ENCODE measurements at places on chromosomes 12 and 14.
A peak's percentile ranks its signal among the peaks of the same experiment; 100 is the strongest.

DNA sequence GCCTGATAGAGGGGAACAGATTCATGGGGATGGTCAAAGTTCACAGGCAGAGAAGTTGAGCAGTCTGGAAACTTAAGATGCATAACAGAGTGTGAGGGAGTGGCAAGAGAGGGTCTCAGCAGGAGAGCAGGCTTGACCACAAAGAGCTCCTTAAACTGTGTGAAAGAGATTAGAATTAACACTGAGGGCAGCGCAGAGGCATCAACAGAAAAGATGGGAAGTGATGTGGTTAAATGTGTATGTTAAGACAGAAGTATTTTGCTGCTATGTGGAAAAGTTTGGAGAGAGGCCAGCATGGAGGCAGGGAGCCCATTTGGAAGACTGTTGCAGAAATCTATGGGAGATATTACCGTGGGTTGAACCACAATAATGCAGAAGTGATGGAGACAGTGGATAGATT lies 122.7 kb upstream of the LMNTD1 start:
- no peak for DNase-seq

DNA sequence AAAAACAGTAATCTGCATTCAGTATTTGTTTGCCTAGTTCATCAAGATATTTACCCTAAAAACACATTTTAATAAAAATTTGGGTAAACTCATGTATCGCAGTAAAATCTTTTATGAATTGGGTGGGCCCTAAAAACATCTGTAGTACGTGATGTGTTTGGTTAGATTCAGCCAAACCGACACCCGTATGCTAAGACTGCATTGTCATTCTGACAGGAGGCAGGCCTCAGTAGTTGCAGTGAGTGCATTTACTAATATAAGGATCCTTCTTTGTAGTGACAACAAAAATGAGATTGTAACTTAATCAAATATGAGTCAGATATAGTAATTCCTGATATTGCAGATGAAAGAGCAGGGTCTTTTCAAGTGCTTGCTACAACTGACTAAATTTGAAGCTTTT lies 191.8 kb downstream of the SLC16A7 start:
- no peak for DNase-seq

- no peak for DNase-seq
Measured at GRCh38 chr12:48061938-48062719, 43.8 kb downstream of the SENP1 start.

DNA sequence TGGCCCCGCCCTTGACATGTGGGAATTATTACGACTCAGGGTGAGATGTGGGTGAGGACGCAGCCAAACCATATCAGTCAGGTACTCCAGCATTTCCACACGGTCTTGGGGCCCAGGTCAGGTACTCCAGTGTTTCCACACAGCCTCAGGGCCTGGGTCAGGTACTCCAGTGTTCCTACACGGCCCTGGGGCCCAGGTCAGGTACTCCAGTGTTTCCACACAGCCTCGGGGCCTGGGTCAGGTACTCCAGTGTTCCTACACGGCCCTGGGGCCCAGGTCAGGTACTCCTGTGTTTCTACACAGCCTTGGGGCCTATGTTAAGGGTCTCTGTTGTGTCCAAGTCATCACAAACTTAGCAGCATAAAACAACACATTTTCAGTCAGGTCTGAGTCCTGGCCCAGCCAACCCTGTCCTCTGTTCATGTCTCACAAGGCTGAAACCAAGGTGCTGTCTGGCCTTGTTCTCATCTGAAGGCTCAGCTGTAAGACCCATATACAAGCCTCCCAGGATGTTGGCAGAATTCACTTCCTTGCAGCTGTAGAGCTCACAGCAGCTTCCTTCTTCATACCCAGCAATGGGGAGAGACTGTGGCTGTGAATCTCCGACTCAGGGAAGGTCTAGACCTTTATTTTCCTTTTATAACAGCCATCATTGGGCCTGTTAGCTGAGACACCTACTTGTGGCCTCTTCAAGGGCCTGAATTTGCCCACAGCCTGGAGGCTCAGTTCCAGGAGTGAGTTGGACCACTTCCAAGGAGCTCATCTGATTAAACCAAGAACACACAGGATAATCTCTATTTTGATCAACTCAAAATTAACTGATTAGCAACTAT lies 107.6 kb upstream of the SFSWAP start:
- DNase-seq: no peak

DNA sequence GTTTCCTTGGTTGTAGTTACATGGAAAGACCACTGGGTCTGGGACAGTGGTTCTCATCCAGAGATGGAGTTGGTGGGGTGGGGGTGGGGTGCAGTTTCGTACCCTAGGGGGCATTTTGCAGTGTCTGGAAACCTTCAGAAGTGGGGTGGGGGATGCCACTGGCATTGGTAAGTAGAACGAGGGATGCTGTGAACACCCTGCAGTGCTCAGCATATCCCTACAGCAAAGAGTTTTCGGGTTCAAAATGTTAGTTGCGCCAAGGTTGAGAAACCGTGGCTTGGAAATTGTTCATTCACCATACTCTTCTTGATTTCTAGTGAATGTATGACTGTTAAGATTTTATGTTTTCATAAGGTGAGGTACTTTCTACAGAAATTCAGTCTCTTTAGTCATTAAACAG lies 28.7 kb downstream of the TRAF3 start:
- DNase-seq: no peak

- DNase-seq: no peak
Measured at GRCh38 chr14:50816395-50817047, 14.4 kb downstream of the NIN start.

GRCh38 chr12:63826006-63826585 lies 18.4 kb upstream of the SRGAP1 start:
- no peak for DNase-seq

DNA sequence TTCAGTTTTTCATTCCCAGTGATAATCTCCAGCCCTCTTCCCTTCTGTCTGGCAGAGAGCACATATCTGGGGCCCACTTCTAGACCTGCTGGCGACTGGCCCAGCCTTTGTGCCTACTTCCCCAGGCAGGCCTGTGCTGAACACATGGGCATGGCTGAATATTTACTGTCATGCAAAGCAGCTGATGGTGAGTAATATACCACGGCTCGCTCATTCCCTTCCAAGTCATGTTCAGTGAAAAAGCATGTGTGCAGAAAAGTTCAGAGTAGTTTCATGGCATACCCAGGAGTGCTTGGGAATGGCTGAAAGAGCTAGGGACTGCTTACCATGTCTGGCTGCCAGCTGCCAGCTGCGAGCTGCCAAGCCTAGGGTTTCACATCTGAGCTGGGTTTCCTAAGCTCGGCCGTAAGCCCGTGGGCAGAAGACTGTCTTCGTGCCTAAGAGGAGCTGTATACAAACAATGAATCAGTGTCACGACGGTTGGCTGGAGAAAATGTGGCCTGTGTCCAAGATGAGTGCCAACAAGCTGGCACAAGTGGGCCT lies 179.9 kb upstream of the PELI2 start:
- DNase-seq: no peak

GRCh38 chr12:14213542-14213941 lies 151.9 kb upstream of the ATF7IP start:
- no peak for DNase-seq

DNA sequence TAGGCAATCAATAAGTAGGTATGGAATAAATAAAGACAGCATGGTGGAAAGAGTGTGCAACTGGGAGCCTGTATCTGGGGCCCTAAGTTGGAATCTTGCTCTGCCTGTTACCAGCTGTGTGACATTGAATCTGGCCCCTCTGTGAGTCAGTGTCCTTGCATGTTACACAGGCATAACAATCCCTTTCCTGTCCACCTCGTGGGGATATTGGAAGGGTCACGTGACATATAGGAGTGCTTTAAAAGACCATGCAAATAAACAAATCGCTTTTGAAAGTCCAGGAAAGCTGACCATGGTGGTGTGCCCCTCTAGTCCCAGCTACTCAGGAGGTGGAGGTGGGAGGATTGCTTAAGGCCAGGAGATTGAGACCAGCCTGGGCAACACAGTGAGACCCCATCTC lies 51.1 kb upstream of the VRK1 start:
- no peak for DNase-seq

DNA sequence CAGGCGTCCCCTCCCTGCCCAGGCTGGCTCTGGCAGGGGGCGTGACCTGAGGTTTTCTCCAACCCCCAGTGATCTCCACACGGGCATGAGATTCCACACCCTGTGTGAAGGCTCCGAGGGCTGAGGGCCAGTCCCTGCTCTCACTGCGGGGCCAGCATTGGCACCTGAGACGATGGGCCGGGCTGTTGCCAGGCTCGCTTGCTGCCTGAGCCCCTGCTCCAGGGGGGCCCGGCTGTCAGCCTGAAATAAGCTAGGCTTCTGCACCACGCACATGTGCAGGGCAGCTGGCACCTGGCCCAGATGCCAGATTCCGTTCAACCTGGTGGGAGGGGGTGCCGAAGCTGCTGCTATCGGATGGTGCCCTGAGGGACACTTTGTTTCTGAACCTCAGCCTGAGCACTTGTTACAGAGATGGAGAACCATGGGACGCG lies 196.5 kb upstream of the PRMT8 start:
- DNase-seq: no peak

DNA sequence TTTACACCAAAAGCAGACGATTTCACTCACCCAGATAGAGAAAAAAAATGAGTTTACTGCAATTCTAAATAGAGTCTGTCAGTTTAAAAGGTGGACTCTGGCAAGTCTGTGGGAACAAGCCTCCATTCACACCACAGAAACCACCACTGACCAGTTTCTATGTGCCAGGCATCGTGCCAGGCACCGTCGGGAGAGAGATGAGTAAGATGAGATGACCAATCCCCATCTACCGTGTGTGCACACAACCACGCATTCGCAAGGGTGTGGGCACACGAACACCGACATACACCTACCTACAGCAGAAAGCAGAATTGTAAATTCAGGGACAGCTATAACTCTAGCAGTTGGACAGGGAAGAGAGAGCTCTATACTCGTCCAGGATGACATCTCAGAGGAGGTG lies 58.3 kb downstream of the PRIMA1 start:
- DNase-seq: no peak

- no peak for DNase-seq
Measured at GRCh38 chr12:32043928-32044549, 62.6 kb upstream of the BICD1 start.

- DNase-seq: peak; percentile 48
Measured at GRCh38 chr12:55932551-55932910, 1.6 kb downstream of the DGKA start.

DNA sequence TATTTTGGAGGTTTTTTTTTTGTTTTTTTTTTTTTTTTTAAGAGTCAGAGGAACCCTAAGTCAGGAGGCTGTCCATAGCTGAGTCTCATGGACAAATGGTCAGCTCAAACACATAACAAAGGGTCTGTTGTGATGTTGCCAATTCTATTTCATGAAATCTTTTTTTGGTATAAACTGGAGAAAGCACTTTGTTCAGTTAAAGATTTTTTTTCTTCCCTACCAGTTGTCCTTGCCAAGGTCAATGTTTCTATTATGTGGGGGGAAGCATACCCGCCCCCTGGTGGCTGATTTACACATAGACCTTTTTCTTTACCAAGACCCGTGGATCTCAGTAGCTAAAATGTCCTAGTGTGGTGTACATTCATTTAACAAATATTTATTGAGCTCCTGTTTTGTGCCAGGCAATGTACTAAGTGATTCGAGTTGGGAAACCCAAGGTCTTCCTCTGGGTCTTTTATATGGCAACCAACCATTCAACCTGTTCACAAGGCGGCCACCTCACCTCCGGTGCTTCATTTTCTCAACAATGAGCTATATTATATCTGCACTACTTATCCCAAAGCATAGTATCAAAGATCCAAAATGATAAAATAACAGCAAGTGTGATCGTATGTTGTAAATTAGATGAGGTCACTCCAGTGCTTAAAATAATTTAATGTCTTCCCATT lies 214.5 kb downstream of the PAH start:
- DNase-seq: no peak

DNA sequence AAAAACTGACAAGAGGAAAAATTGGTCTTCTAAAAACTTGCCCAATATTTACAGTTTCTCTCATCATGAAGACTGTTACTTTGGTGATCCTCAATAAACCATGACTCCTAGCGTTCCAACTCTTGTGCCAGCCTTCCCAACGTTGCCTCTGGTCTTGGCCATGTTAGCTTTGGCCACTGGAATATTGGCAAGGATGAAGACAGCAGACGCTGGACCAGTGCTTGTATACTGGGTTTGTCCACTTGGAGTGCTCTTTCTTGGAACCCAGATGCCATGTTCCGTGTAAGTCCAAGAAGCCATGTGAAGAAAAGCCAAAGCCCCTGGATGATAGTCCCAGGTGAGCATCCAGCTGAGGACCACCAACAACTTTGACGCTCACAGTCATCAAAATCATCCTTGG lies 379.6 kb downstream of the NUAK1 start:
- DNase-seq: no peak

DNA sequence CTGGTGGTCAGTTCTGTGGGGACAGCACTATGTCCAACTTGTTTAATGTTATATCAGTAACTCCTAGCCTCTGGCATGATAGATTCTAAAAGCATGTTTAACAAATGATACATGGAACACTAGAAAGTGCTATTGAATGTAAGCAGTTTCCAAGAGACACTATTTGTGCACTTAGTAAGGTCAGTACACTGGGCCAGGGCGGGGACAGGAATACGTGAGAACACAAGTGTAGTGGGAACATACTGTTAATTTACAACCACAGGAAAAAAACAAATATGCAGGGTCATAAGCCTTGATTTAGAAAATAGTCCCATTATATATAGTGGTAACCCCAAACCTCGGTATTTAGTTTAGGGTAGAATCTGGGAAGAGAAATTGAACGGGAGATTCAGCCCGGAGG lies 88.9 kb upstream of the SLC38A2 start:
- DNase-seq: no peak

- no peak for DNase-seq
Measured at GRCh38 chr14:24324024-24324423, 10.8 kb downstream of the ADCY4 start.

GRCh38 chr14:49977126-49977841 lies 84.4 kb downstream of the ARF6 start:
- DNase-seq: peak; percentile 46

GRCh38 chr12:88932457-88932856 lies 352.2 kb upstream of the KITLG start:
- no peak for DNase-seq

GRCh38 chr12:1373901-1374735 lies 220.3 kb downstream of the FBXL14 start:
- DNase-seq: no peak

DNA sequence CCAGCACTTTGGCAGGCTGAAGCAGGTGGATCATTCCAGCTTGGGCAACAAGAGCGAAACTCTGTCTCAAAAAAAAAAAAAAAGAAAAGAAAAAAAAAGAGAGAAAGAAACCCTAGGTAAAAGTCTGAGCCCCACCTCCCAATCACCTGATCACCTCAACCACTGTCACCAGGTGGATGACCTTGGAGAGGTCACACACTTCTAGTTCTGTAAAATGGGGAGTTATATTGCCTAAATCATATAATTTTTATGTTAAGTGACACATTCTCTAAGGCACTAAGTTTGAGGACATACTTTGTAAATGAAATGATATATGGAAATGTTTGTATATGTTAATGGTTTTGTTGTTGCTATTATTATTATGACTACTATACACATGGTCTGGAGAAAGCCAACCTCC lies 1.5 kb upstream of the ERBB3 start:
- DNase-seq: no peak

- no peak for DNase-seq
Measured at GRCh38 chr14:77260199-77260598, 10.8 kb downstream of the NGB start.

- DNase-seq: no peak
Measured at GRCh38 chr14:66088656-66089055, 397.5 kb upstream of the CCDC196 start.

- no peak for DNase-seq
Measured at GRCh38 chr14:29227631-29228030, 461.0 kb downstream of the FOXG1 start.

Data from stimulated activated CD4-positive, alpha-beta T cell treated with anti-CD3 and anti-CD28 coated beads, Interleukin-4, amount 100 ng/mL, for 1 hour (primary cell).